Activated T-cell treated with anti-CD3 and anti-CD28 coated beads for 4 hours (primary cell): ENCODE measurements at places on chromosomes 1 and 21.

GRCh38 chr1:93686504-93687250 lies 5.0 kb upstream of the BCAR3 start:
- DNase-seq: no peak

- no peak for DNase-seq
Observed at GRCh38 chr1:223462866-223463404, 69.7 kb downstream of the CCDC185 start.

DNA sequence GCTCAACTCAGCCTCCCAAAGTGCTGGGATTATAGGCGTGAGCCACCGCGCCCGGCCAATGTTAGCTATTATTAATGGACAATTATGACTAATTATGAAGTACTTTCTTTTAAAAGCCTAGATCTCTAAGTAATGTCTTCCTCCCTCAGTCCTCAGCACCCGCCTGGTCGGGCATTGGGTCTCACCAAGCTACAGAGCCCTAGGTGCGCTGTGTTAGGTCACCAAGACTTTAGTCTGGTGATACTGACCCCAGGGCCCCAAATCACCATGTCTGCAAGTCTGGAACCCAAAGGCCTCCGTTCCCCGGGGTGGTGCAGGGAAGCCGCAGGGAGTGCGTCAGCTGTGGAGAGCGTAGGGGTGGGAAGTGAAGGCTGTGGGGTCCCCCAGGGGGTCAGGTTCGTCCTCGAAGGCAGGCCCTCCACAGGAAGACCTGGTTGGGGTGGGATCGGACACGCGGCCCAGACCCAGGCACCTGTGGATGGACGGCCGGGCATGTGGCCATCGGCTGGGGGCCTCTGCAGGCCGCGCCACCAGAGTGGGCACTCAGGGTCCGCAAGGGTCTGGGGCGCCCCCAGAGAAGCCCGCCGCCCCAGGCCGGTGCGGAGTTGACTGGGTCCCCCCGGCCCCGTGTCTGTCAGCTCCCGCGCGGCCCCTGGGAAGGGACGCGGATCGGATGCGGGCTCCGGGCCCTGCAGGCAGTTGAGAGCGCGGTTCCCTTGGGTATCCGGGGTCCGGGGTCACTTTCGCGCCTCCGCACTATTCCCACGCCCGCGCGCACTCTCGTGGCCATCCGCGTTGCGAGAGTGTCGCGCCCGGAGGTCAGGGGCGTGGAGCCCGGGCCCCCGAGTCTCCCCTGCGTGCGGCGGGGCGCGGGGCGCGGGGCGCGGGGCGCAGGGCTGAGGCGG lies 710 bp upstream of the PDXK start:
- DNase-seq: no peak

DNA sequence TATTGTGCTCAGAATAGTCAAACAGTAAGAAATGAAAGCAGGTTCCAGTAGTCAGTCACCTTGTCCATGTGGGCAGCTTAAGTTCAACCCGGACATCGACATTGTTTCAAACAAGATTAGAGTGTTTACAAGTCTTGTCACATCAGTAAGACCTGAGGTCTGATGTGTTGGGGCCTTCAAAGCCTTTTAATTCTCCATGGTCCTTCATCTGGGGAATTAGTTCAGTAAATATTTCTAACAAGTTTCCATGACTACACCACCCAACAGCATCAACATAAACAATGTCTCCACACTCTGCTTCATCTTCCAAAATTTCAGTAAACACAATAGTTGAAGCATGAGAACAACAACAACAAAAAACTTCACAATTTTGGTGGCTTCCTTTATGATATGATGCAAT lies 15.1 kb upstream of the ADORA1 start:
- no peak for DNase-seq

GRCh38 chr21:38976900-38977299 lies 171.2 kb downstream of the ETS2 start:
- no peak for DNase-seq

GRCh38 chr1:2935751-2936390 lies 85.4 kb upstream of the ACTRT2 start:
- DNase-seq: no peak

DNA sequence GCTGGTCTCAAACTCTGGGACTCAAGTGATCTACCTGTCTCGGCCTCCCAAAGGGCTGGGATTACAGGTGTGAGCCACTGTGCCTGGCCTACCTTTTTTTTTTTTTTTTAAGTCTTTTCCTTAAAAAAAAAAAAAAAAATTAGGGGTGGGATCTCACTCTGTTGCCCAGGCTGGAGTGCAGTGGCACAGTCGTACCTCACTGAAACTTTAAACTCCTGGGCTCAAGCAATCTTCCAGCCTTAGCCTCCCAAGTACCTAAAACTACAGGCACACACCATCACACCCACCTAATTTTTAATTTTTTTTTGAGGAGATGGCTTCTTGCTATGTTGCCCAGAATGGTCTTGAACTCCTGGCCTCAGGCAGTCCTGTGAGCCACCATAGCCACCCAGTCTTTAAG lies 38.5 kb downstream of the RNF2 start:
- DNase-seq: no peak

DNA sequence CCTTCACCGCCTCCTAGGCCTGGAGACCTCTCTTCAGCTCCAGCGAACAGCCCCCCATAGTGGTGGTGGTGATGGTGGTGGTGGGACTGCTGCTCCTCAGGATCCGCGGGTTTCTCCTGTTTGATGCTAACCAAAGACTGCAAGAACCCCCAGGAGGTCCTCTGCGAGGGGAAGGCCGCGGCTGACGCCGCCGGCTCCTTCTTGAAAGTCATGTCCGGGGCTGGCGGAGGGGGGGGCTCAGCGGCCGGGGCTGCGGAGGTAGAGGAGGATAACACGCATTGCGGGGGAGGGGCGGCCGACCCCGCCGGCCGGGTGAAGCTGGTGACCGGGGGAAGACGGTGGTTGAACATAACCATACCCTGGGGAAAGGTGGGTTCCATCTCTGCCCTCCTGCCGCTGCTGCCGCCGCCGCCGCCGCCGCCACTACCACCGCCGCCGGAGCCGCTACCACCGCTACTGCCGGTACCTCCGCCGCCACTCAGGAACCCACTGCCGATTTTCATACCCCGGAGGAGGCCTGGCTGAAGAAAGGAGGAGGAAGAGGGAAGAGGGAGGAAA lies 554 bp downstream of the ZNF281 start:
- peak; percentile 21 for DNase-seq

DNA sequence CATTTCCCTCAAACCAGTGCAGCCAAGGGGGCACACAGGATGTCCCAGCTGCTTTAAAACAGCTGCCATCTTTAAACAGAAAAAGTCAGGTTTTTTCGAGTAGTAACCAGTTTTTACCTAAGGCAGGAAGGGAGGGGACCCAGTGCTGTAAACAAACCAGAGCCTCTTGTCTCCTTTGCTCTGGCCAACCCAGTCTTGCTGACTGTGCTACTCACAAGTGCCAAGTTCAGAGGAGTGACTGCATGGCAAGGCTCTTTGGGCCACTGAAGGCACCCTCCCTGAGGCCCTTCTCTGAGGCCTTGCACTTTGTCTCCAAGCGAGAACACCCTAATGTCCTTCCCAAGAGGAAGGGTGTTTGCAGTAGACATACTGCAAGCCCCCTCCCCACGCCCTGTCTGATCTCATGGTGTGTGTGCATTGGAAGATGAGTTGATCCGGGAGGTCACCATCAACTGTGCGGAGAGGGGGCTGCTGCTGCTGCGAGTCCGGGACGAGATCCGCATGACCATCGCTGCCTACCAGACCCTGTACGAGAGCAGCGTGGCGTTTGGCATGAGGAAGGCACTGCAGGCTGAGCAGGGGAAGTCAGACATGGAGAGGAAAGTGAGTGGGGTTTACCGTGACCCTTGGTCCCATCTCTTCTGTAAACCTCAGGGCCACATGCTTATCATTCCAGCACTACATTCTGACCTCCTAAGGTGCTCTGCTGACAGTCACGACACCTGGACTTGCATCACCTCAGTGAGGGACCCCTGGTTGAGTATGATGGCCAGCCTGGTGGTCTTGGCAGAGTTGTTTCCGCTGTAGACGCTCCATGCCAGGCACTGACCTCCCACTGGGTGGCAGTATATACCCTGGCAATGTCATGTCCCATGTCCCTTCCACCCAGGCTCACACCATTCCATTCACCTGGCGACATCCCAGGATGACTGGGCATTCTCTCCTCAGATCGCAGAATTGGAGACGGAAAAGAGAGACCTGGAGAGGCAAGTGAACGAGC lies 4.7 kb downstream of the DNALI1 start:
- peak; percentile 10 for DNase-seq

- no peak for DNase-seq
Observed at GRCh38 chr1:5779608-5780323, 212.5 kb downstream of the NPHP4 start.

DNA sequence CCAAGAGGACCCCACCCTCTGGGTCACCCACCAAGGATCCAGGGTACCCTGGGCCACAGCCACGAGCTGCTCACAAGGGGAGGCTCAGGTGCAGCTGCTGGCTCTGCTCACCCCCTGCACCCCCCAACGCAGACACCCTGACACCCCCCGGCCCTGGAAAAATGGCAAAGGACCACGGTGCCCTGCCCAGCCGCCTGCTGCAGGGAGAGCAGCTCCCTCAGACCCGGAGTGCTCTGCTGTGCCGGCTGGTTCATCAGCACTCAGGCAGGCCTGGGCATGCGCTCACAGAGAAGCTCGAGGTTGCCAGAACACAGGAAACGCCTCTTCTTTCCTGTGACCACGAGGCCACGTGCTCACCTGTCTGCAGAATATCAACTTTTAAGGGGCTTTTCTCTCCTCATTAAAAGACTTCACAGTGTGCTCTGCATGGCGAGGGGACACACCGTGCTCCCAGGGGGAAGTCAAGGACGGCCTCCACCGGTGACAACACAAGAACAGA lies 4.3 kb upstream of the C1QTNF12 start:
- DNase-seq: peak; percentile 42

- no peak for DNase-seq
Observed at GRCh38 chr1:238677567-238677966, 708.8 kb upstream of the CHRM3 start.

- DNase-seq: no peak
Observed at GRCh38 chr1:1178794-1179331, 5.2 kb downstream of the TTLL10 start.

- no peak for DNase-seq
Observed at GRCh38 chr1:110462964-110463363, 12.0 kb downstream of the PROK1 start.

DNA sequence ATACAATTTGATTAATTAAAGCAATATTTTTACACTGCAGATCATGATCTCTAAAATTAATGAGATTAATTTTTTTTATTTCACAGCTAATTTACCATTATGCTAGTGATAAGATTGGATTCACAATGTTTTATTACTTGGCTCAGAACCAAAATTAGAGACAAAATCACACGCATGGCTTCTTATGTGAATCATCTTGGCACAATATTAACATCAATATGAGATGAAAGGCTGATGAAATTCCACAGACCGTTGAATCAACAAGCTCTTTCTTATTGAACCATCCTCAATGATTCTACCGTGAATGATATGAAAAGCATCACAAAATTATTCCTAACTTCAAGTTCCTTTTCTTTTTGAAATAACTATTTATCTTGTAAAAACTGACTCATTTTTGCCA lies 544.9 kb downstream of the KCNT2 start:
- no peak for DNase-seq

- DNase-seq: no peak
Observed at GRCh38 chr1:151888972-151889570, 20.2 kb downstream of the THEM4 start.

GRCh38 chr1:94989911-94990473 lies 63.1 kb upstream of the CNN3 start:
- DNase-seq: no peak

DNA sequence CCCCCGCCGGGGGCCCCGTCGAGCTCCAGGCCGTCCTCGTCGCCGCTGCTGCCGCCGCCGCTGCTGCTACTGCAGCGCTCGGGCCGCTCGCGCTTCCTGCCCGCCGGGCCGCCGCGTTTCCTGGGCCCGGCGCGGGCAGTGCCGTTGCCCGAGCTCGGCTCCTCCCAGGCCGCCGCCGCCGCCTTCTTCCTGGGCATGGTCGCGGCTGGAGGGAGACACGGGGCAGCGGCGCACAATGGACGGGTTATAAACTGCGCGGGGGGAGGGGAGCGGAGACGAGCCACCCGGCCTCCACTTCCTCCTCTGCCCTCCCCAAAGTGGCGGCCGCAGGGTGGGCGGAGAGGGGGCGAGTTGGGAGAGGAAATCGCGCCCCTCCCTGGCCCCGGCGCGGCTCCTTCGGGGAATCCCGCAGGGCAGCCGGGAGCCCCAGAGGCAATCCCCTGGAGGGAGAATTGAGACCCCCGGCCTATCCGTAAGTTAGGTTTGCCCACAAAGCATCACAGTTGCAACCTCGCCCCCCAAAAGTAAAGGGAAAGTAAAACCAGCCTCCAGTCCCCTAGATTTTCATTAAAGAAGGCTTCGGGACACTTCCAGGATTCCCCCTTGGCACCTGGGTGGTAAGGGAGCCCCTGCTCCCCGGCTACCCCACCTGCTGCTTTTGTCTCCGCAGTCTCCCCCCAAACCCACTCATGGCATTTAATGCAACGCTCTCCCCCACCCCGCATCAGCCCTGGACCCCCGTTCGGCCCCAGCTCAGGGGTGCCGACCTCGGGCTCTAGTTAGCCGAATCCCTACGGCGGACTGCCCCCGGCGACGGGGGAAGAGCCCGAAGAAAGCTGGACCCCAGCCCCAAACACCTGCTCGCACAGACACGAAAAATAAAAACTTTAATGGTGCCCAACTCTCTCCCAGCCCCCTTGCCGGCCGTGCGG lies 893 bp downstream of the RCC2 start:
- peak; percentile 61 for DNase-seq

GRCh38 chr1:205792961-205793673 lies 17.8 kb upstream of the RAB29 start:
- no peak for DNase-seq

- DNase-seq: no peak
Observed at GRCh38 chr1:153040950-153041631, at the start of gene SPRR2D. Gene SPRR2D, minus strand, starts transcription at chr1:153041120. Its CDS starts 774 bp downstream, at chr1:153040346.

DNA sequence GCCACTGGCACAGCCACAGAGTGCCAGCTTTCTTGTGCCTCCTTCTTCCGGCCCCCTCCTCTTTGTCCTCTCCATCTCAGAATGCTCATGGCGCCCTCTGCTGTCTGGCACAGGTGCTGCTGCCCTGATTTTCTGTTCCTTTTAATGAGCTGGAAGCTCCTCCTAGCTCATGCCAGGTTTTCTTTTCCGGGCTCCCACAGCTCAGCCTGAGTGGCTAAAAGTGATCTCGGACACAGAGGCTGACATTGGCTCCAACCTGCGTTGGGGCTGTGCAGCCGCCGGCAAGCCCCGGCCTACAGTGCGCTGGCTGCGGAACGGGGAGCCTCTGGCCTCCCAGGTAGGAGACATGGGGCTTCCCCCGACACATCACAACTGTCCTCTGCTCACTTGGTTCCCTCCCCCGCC lies 18.7 kb downstream of the CNTN2 start:
- peak; percentile 33 for DNase-seq

GRCh38 chr1:201360486-201360885 lies 17.0 kb downstream of the TNNT2 start:
- no peak for DNase-seq

DNA sequence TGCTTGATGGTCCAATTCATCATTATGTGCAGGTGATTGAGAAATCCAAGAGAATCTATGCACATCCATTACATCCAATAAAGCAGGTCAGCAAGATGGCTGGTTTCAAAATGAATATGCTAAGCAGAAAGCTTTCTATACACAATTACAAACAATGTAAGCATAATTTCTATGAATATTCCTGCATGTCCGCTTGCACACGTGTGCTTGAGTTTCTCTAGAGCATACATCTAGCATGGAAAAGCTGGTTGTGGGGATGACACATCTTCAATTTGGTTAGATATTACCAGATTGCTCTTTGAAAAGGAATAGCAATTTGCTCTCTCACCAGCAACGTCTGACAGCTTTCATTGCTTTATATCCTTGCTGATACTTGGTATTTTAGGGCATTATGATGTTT lies 160.4 kb upstream of the HMGB4 start:
- DNase-seq: no peak

- DNase-seq: peak; percentile 85
Observed at GRCh38 chr1:16367258-16367967, 371 bp downstream of the SZRD1 start.

- no peak for DNase-seq
Observed at GRCh38 chr1:245501633-245502032, 346.8 kb downstream of the KIF26B start.
